HS-5 (cell line): ENCODE measurements at places on chromosomes 4 and X.

- no peak for DNase-seq
Observed at GRCh38 chrX:7447801-7448499, 300.0 kb upstream of the PUDP start.

- no peak for DNase-seq
Observed at GRCh38 chr4:52640808-52641565, 18.1 kb downstream of the USP46 start.

- no peak for DNase-seq
Observed at GRCh38 chr4:101724093-101724492, 66.4 kb upstream of the BANK1 start.

DNA sequence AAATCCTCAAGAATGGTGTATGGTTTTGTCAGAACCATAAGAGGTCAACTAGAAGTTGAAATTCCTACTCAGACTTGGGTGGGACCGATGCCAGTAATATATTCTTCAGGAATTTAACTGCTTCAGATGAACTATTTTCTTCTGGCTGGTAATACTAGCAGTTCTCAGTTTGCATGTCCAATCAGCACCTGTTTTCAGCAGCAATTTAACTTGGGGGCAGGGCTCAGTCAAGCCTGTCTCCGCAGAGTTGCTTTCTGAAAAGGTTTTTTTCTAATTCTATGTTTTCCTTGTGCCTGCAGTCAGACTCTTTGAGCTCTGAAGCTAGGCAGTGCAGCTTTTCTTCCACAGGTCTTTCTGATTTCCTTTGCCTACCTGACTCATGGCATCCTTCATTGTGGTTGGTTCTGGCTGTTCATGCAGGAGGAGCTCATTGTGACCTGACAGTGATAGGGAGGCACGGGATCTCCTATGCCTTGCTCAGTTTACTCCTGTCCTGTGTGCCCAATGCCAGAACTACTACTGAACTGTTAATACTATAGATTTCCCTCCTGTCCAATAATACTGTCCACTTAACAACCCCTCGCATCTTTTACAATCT lies 17.3 kb upstream of the FMR1 start:
- DNase-seq = no peak

DNA sequence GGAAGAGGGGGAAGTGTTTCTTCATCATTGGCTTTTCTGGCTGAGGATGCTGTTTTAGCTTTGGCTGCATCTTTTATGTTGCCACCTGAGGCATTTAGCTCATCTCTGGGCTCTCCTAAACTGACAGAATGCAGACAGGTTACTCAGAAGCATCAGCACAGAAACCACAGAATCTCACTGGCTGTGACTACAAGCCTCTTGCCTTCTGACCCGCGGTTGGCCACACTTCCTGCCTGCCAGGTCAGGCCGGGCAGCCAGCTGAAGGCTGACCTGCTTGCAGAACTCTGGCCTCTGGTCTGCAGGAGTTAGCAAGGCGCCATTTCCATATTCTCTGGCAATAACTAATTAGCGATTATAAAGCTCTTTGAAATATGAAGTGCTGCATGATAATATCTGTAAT lies 366.5 kb downstream of the MID1IP1 start:
- DNase-seq = no peak

DNA sequence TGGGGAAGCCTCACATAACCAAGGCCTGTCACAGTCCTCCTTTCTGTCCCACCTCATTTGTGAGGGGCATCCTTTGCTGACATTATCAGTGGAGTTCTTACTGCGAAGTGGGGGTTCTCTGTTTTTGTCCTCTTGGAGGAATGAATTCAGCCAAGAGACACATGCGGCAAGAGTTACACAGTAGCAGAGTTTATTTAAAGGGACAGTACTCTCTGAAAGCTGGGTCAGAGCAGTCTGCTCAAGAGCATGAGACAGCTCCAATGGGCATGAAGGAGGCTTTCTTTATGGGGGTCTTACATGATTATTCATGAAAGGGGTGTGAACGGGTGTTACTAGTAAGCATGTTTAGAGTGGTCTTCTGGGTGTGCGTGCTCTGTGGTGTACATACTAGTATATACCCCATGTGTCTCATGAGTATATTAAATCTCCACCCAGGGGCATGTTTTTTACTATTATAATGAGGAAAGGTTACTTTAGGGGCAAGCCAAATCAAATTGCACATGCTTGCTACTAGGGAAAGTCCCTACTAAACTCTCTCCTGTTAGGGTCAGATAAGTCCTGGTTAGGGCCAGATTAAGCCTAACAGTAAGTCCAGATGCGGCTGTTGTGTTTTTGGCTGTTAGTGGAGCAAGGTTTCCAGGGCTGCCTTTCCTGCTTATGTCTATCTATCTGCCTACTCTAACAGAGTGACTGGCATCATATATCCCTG lies 19.8 kb upstream of the LGI2 start:
- DNase-seq = no peak
